ENCODE measurements at places on chromosomes 12 and 14.

GRCh38 chr12:14883686-14884085 lies 2.0 kb downstream of the MGP start:
- DNase-seq: no peak

GRCh38 chr14:104558231-104559027 lies 21.1 kb upstream of the C14orf180 start:
- no peak for DNase-seq

GRCh38 chr12:112837629-112838197 lies 46.2 kb downstream of the RPH3A start:
- no peak for DNase-seq

- no peak for DNase-seq
Measured at GRCh38 chr12:46205294-46205693, 63.5 kb downstream of the SLC38A1 start.

DNA sequence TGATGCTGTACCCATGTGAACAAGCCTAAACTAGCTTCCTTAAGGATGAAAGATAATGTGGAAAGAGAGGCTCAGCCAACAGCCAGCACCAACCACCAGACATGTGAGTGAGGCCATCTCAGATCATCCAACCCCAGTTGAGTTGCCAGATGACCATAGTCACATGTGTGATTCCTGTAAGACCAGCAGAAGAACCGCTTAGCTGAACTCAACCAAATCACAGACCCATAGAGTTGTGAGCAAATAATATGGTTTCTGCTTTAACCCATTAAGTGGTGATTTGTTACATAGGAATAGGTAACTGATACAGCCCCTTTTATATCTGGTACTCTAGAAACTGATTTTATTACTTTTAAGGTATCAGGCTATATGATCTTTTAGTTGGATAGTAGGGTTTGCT lies 17.6 kb upstream of the ELK3 start:
- no peak for DNase-seq

Measured in NCI-H187 treated with DMSO at 0.1 percent for 48 hours (cell line).